ENCODE measurements at places on chromosomes 2 and 18. TPM values are rescaled to one million over a fixed set of nuclear protein-coding genes. Genes with fewer than 3 reads are reported as not detected.

DNA sequence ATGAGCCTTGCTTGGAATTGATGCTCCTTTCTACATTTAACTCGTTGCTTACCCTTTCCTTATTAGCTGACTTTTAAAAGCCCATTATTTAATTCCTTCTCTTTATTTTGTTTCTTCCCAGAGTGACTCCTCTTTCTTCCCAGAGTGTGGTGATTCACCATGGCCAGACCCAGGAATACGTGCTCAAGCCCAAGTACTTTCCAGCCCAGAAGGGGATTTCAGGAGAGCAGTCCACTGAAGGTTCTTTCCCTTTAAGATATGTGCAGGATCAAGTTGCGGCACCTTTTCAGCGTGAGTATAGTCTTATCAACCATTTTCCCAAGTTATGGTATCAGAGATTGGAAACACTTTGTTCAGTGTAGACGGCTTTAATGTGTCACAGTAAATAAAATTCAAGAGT lies 163.7 kb downstream of the LTBP1 start:
- DNase-seq = no peak

- DNase-seq = no peak
These were observed 37.8 kb upstream of the ZNF516 start for GRCh38 chr18:76532875-76533274.

DNA sequence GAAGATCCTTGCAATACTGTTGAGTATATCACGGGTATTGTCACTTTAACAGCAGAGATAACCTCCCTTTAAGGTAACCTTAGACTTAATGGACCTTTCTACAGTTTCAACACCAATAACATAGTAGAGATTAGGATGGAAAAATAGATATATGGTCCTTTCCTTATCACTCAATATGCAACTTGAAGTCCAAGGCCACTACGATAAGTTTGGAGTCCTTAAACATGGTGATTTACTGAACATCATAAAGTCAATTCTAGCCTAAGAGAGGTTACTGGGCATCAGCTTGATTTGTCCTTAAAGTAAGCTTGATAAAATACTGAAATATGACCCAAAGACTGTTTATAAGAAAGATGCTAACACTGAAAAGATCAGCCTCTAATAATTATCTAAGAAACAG lies 203.2 kb downstream of the STK39 start:
- DNase-seq = no peak

DNA sequence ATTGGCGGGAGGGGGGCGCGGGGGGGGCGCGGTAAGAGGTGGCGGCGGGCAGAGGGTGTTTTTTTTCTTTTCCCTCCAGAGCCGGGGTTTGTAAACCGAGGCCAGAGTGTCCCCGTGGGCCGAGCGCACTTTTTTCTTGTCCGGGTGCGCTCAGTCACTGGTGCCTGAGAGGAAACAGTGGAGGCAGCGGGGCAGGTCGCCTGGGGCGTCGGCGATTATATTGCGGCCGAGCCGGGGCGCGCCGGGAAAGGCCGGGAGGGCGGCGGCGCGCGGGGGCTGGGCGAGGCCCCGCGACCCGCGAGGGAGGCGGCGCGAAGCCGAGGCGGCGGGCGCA lies 275 bp downstream of the HOXD8 start:
- no peak for DNase-seq

GRCh38 chr2:232689152-232689910 lies 7.8 kb upstream of the GIGYF2 start:
- no peak for DNase-seq

DNA sequence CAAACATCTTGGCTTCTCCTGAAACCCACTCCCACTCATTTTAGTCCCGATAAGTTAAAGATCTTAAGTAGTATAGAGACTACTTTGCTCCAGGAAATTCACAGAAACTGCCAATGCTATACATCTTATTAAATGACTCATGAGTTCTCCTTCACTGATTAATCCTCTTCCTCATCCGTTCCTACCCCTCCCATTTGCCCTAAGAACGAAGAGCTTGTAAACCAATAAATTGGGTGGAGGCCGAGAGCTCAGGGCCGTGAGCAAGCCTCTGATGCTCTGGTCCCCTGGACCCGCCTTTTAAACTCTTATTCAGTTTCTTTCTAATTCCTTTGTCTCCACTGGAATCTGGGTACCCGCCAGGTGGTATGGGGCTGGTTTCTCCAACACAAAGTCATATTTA lies 68.6 kb downstream of the METTL8 start:
- no peak for DNase-seq

DNA sequence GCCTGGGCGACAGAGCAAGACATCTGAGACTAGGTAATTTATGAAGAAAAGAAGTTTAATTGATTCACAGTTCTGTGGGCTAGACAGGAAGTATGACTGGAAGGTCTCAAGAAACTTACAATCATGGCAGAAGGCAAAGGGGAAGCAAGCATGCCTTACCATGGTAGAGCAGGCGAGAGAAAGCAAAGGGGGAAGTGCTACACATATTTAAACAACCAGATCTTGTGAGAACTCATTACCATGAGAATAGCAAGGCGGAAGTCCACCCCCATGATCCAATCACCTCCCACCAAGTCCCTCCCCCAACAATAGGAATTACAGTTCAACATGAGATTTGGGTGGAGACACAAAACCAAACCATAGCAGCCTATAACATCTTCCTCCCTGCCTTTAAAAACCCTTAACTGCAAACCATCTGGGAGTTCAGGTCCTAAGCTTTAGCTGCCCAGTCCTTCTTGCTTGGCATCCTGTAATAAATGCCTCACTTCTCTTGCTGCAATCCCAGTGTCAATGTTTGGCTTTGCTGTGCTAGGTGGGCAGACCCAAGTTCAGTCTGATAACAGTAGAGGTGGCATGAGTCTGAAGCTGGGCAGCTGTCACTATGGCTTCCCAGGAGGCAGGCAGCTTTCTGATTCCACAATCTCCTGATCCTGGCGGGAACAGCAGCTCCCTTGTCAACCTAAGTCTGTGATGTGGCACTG lies 11.2 kb upstream of the SP5 start:
- no peak for DNase-seq

- DNase-seq = no peak
These were observed 131.0 kb upstream of the ZEB2 start for GRCh38 chr2:144650907-144651306.

- DNase-seq = peak; percentile 37
These were observed 44.8 kb downstream of the SETBP1 start for GRCh38 chr18:44725300-44726058.

DNA sequence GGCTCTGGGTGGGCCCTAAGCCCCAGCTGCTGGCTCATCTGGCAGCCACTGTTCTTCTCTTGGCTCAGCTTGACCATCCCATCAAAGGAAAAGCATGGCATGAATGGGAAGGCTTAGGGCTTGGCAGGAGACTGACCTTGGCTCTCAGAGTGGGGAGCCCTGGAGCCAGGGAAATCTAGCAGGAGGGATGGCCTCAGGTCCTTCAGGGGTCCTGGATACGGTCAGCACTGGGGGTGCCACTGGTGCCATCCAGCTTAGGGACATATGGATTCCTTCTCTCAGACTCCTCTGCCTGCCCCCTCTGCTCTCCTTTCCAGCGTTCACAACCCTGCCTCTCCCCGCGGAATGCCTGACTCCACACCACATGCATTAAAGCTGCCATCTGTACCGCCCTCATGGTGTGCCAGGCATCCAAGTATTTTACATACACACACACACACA lies 165.5 kb upstream of the HAAO start:
- DNase-seq = no peak

NT5C1B gene
- total RNA-seq = not detected

SNED1 gene
- total RNA-seq = 0.22 TPM

TUBB8B gene
- total RNA-seq = not detected
